ENCODE measurements at places on chromosomes 6 and 20.

- ATAC-seq, result no peak
Measured at GRCh38 chr6:124753562-124754105, 208.6 kb upstream of the RNF217 start.

DNA sequence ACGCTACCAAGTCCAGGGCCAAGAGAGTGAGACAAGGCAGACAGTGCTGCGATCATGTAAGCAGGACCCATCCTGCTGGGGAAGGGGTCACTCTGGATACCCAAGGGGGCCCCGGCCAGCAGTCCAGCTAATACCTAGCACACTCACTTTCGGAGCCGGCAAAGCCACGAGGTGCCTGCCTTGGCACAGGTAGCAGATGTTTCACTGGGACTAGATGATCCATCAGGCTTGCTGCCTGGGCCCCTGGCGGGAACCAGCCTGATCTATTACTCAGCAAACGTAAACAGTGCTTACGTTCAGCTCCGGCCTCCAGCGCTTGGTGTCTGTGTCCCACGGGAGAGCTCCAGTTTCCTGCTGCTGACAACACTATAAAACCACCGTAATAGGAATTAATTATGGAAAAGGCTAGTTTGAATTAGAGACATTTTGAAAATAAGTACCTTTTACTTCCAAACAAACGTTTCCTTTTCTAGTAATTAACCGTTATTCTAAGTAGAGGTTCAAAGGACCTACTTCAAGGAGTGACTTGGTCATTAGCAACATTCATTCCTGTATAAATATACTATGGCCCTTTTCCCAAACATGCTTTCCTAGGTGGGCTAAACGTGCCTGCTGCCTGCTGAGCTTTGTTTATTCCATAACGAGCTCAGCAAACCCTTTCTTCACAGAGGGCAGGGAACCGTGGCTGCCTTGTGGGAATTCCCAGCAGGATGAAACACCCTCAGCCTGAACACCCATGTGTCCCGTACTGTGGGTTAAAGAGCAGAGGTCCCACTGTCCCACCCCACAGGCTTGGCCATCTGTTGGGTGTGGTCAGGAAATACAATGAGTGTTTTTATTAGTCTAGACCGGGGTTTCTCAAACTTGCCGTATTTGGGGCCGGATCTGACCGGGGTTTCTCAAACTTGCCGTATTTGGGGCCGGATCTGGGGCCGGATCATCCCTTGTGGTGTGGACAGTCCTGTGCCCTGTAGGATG lies 18.4 kb downstream of the SLC22A23 start:
- no peak for ATAC-seq

DNA sequence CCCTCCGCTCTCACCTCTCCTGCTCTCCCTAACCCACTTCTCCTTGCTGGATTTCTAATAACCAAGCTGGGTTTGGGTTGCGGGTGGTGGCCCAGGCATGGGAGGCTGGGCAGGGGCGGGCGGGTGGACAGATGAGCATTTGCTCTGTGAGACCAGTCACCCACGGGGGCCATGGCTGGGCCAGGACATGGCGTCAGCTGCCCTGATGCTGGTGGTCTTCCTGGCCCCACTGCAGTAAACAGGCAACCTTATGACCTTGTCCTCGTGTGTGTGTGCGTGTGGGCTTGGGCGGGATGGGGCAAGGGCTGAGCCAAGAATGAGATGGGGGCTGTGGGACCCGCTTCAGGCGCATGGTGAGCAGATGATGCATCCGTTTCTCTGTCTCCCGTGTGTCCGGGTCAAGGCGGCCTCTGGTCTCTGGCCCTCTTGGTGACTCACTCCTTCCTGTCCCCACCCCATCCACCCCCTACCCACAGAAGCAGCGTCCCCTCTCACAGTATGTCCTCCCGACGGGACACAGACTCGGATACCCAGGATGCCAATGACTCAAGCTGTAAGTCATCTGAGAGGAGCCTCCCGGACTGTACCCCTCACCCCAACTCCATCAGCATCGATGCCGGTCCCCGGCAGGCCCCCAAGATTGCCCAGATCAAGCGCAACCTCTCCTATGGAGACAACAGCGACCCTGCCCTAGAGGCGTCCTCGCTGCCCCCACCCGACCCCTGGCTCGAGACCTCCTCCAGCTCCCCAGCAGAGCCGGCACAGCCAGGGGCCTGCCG lies 41.4 kb upstream of the MYL9 start:
- ATAC-seq, result no peak

DNA sequence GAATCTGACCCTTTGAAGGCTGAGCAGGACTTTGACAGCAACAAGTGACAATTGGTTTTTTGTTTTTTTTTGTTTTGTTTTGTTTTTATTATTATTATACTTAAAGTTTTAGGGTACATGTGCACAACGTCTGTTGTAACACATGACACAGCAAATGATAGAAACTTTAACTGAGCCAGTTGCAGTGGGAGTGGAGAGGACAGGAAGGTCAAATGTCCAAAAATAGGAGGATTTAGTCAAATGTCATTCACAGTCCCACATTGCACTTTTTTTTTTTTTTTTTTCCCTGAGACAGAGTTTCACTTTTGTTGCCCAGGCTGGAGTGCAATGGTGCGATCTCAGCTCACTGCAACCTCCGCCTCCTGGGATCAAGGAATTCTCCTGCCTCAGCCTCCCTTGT lies 223.0 kb downstream of the HIVEP2 start:
- no peak for ATAC-seq

- ATAC-seq, result no peak
Measured at GRCh38 chr20:57056651-57057050, 209.8 kb downstream of the BMP7 start.

GRCh38 chr6:149492798-149493343 lies 8.1 kb upstream of the ZC3H12D start:
- ATAC-seq, result no peak

- ATAC-seq, result no peak
Measured at GRCh38 chr6:79570129-79571029, 33.1 kb upstream of the LCA5 start.

GRCh38 chr6:133951227-133951626 lies 1.8 kb upstream of the TBPL1 start:
- ATAC-seq, result no peak

DNA sequence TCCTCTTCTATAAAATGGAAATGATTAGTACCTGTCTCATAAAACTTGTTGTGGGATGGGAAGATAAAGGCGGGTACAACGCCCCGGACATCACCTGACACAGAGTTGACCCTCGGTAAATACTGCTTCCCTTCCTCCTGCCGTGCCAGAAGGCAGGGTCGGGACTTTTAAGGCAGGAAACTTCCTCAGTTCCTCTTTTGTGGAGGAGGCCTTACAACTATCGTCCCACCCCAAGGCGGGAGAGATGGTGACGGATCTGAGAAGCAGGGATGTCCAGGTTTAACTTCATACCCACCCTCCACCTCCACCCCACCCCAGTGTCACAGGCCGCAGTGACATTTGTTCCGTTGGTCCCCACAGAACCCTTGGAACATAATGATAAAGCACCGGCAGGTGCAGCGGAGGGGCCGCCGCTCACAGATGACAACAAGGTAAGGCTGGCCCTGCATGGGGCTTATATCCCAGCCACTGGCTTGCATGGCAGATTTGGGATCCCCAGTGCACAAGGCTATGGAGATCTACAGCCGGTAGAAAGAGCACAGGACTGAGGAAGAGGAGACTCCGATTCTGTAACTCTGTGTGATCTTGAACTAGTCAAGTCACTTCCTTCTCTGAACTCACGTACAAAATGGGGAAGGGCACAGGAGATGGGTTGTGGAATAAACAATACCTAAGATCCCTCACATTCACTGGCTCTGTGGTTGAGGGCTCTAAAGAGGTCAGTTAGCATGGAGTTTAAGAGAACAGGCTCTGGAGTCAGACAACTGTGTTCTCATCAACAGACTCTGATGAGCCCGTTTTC lies 764 bp downstream of the DNTTIP1 start:
- ATAC-seq, result no peak

DNA sequence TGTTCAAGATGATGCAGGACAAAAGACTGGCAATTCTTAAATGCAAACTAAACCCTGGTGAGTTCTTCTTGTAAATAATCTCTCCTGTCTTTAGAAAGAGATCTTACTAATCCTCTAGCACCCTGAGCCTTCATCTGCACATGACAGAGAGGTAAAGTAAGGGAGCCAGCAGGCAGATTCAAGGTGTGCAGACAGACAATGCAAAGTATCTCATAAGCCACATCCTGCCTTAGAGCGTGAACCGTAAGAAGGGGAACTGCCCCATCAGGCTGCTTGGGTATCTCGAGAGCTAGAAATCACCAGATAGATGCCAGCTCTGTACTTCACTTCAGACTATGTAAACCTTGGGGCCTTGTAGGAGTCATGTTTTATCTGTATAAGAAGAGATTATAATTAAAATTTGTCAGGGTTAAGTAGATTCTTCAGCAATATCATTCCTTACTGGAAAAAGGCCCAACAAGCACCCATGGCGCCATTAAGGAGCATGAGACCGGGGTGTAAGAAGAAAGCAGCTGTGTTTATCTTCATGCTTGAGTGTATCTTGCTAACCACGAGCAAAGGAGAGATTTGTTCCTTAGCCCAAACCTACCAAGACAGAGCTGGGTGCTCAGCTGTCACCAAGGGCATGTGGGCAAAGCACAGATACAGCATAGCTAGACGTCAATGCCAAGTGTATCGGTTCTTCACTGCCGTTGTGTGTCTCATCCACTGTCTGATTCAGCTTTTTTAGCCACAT lies 24.4 kb downstream of the CNR1 start:
- ATAC-seq, result peak; percentile 45

DNA sequence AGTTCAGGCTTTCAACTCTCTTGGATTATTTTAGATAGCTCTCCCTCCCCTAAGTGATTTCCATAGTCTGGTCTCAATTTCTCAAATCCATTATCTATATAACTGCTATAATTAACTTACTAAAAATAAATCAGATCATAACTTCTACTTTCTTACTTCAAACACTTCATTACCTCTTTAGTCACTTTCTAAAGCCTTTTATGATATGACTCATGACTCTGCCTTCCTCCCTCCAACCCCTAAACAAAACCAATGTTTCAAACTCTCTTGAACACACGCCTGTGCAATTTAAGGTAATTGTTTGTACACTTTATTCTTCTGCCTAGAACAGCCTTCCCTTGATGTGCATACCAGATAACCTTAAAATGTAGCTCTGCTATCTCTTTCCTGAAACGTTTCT lies 100.5 kb downstream of the LMBRD1 start:
- peak; percentile 76 for ATAC-seq

- no peak for ATAC-seq
Measured at GRCh38 chr6:115898246-115898645, 162.4 kb downstream of the FRK start.

DNA sequence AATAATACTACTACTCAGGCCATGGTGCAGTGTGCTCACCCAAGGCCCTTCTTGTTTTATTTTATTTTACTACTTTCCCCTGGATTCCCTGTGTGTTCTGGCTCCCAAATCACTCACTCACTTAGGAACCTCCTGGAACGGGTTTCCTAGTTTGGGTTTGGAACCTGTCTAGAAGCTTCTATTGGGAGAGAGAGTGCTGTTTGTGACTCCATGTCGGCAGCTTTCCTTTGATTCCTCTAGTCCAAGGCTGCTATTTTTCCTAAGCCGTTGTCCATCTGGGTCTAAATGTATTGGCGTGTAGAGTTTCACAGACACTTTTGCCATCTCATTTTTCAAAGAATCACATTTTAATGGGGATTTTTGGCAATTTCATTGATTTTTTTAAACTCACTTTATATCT lies 70.8 kb downstream of the FOXA2 start:
- no peak for ATAC-seq

DNA sequence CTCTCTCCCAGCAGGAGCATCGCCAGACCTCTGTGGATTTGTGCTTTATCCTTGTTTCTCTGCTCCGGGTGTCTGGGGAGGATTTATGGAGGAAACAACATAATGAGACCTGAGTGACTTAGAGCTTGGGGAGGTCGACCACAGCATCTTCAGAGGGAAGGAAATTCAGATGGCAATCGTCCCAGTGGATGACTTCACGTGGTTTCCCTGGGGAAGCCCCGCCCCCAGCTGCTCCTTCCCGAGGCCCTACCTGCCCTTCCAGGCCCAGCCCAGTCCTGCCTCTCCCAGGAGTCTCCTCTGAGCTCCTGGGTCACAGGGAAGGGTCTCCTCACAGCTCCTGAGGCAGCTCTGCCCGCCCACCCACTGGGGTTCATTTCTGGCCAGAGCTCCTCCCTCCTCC lies 430.3 kb upstream of the SULF2 start:
- ATAC-seq, result no peak

- ATAC-seq, result no peak
Measured at GRCh38 chr20:61662226-61662967, 403.3 kb downstream of the TAF4 start.

- no peak for ATAC-seq
Measured at GRCh38 chr6:153963352-153963751, 75.7 kb upstream of the OPRM1 start.

- no peak for ATAC-seq
Measured at GRCh38 chr6:121309768-121310469, 24.4 kb downstream of the TBC1D32 start.

DNA sequence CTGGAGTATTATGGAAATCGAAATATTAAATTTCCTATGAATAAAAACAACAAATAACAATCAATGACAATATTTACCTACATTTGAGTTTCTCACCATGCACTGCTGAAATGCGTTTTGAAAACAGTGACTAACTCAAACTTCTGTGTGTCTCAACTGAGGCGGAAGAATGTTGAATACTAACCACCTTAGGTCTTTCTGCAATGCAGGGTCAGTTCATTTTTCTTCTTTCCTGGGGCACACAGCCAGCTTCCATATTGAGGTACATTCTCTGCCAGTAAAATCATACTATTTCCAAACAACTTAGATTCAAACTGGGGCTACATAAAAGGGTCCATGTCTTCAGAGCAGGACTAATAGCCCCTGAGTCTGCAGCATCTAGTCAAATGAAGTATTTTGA lies 310.1 kb downstream of the UTRN start:
- ATAC-seq, result no peak

GRCh38 chr6:43308101-43308989 lies at the start of gene CRIP3:
CRIP3 (minus strand) TSS chr6:43308826; CDS start chr6:43308792, 34 bp downstream.
- peak; percentile 83 for ATAC-seq

- no peak for ATAC-seq
Measured at GRCh38 chr6:37232430-37233017, 25.0 kb upstream of the TBC1D22B start.

DNA sequence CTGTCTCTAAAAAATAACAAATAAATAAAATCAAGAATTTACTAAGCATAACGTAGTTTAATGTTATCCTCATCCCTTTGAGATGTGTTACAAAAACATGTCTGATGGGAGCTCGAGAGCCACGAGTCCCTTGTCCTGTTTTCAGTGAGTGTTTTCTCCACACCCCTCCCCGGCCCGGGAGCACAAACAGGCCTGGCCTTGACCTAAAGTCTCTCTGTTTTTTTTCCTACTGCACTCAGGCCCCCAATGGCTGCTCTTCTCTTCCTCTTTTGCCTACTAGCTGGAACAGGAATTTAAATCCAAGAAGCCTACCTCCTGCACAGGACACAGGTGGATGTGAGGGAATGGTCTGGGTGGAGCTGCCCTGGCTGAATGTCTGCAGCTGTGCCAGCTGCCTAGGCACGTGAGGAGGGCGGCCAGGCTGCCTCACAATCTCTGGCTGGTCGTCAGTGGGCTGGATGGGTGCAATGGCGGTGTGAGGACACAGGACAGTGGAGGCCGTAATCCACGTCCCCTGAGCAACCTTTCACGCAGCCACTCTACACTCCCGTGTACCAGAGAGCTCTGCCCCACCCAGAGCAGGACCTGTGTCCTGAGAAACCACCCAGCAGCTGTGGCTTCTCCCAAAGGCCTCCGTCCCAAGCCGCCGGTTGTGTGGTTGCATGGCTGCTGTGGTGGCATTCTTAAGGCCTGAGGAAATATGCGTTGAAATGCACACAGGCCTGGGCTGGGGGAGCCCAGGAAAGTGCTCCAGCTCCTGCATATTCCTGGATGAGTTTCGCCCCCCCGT lies 117.5 kb downstream of the FAM120B start:
- ATAC-seq, result no peak
